ENCODE measurements at places on chromosomes 11 and 22.

DNA sequence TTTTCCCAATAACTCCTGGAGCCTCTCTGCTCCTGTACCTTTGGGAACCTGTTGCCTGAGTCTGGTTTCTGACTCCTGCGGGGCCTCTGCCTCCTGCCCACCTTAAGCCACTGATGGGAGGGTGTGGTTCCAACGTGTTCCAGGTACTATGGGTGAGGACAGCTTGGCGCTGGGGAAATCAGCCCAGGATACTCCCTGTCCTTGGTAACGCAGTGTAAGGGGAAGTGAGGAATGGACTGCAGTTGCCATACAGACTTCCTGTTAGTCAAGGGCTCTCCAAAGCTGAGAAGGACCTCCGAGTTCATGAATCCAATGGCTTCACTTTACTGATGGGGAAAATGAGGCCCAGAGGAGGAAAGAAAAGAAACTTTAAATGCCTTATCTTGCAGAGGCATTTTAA is 1.2 kb upstream of the MARK2 start:
- no peak for DNase-seq

- no peak for DNase-seq
These were observed 459.3 kb downstream of the BRD1 start for GRCh38 chr22:49368221-49368975.

DNA sequence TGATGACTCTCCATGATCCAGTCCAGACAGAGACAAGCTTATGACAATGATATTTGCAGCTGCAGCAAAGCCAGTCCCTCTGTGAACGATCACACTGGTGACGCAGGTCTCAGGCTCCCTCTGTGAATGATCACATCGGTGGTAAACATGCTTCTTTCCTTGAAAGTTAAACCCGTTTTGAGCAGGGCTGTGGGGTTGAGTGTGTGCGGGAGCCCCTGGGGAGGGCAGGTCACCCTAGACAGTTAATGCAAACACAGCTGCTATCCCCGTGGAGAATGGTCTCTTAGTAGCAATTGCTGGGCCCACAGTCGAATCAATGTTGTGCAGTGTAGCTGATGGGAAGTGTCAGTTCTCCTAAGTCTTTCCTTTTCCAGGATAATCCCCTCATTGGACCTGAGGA is 71.0 kb upstream of the KIRREL3 start:
- DNase-seq, result no peak

DNA sequence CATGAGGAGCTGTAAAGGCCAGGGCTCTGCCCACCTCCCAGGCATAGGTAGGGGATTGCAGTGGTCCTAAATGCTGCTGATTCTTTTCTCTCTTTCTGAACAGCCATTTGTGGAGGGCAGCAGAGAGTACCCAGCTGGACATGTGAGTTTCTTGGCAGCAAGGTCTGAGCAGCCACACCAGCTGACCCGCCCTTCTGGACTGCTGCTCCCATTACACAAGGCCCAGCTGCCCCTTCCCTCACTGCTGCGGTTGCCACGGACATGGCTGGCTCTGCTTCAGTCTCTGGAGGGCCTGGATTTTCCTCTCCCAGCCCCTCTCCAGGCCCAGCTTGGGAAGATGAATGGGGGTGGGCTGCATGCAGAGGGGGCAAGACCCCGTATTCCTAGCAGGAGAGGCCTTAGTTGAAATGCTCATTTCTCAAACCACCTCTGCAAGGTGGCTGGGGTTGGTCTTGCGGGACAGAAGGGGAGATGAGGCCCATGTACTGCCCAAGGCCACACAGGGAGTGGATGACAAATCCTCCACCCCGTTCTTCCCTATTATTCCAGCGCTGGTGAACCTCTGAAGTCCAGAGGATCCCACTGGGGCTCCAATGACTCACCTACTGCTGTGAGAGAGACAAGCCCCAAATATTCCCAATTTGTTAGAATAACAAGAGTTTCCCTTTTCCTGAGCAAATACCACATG is 4.6 kb downstream of the LGALS12 start:
- DNase-seq, result no peak

DNA sequence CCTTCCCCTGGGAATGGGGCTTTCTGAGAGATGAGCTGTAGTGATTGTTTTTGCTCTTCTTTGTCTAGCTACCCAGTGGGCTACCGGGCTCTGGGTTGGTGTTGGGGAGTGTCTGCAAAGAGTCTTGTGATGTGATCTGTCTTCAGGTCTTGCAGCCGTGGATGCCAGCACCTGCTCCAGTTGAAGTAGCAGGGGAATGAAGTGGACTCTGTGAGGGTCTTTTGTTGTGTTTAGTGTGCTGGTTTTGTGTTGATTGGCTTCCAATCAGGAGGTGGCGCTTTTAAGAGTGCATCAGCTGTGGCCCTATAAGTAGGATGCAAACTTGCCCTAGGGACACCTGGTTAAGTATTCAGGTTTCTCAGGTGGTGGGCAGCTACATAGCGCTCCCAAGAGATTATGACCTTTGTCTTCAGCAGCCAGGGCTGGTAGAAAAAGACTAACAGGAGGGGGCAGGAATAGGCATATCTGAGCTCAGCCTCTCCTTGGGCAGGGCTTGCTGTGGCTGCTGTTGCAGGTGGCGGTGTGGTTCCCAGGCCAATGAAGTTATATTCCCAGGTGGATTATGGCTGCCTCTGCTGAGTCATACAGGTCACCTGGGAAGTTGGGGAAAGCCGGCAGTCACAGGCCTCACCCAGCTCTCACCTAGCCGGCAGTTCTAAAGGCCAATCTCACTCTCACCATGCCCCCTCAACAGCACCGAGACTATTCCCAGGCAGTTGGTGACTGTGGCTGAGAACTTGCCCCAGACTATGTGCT is 315.7 kb upstream of the C11orf87 start:
- no peak for DNase-seq

- DNase-seq, result no peak
These were observed 78.4 kb downstream of the C11orf91 start for GRCh38 chr11:33622186-33622585.

DNA sequence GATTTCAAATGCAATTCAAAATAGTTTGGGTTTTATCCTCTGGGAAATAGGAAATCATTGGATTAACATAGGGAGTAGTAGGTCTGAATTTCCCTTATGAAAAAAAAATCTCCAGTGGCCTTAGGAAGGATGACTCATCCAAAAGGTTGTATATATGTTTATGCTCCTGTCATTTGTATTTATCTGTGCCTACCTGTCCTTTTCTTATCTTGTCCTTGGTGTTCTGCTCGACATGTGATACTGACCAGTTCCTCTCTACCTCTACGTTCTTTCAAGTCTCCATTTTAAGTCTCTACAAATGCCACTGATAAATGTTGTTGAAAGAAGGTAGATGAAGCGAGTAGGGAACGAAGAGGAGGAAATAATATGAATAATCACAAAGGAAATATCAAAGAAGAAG is 3.0 kb upstream of the SOX6 start:
- no peak for DNase-seq

GRCh38 chr11:108289699-108290098 is 66.8 kb downstream of the ATM start:
- DNase-seq, result no peak

- DNase-seq, result no peak
These were observed 110.3 kb downstream of the LRRC32 start for GRCh38 chr11:76560219-76560618.

GRCh38 chr22:48749555-48750227 is 1078.0 kb downstream of the BRD1 start:
- DNase-seq, result no peak

GRCh38 chr11:107591378-107592230 is 657 bp downstream of the ELMOD1 start:
- no peak for DNase-seq

GRCh38 chr11:113985906-113986305 is 11.0 kb downstream of the HTR3A start:
- DNase-seq, result no peak

- DNase-seq, result no peak
These were observed 16.7 kb upstream of the UCP3 start for GRCh38 chr11:74025467-74026166.

DNA sequence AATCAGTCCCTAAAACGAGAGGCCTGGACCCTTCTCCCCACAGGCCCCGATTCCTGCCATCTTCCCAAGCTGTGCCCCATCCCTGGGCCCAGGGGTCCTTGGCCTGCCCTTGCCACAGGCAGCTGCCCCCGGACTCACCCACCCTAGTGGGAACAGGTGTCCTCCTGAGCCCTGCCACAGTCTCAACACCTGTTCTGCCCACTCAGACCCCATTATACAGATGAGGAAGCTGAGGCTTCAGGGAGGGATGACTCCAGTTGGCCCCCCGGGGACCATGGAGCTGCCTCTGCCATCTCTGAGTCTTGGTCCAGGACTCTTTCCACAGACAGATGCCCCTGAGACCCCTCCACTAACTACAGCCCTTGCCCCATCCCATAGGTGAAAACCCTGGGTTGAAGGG is 15.9 kb downstream of the MYBPC3 start:
- DNase-seq, result no peak

DNA sequence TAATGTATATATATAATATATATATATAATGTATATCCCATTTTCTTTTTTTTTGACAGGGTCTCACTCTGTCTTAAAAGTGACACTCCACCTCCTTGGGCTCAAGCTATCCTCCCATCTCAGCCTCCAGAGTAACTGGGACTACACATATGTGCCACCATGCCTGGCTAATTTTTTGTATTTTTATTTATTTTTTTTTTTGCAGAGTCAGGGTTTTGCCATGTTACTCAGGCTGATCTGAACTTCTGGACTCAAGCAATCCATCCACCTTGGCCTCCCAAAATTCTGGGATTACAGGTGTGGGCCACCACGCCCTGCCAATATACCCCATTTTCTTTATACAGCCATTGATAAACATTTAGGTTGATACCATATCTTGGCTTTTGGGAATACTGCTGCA is 33.9 kb upstream of the SLC22A24 start:
- no peak for DNase-seq

GRCh38 chr11:125662689-125663088 is 18.0 kb downstream of the ACRV1 start:
- no peak for DNase-seq

- DNase-seq, result no peak
These were observed 786 bp downstream of the RASL10A start for GRCh38 chr22:29314537-29315285.

DNA sequence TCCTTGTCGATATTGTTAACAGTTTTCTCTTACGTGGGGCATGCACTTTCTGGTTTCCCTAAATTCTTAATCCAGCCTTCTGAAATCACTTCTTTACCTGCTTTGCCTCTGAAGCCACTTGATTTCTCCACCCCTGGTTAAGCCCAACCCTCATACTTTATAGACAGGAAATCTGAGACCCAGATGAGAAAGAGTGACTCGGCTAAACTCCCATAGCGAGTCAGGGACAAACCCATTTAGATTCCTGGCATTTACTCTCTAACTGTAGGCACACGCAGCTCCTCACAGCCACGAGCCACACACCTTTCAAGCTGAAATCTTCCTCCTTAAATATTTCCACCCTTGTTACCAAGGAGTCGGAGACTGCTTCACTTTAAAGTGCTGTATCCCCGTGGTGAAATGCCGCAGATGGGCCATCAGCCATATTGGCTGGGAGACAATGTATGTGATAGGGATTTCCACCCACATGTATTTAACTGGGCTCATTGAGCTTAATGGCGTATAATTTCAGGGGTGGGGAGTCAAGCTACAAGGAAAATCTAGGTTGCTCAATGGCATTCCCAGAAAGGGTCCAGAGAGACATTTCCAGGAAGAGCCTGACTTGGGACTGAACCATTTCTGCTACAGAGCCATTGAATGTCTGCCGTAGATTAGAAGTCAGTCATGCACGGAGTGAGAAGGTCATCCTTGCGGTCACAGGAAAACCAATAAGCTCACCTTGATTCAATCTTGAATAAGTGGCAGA is 49.9 kb upstream of the GRK3 start:
- no peak for DNase-seq

GRCh38 chr11:118074785-118075184 is 2.1 kb upstream of the TMPRSS4 start:
- DNase-seq, result no peak

- DNase-seq, result no peak
These were observed 3.6 kb downstream of the NEAT1 start for GRCh38 chr11:65425971-65426838.

DNA sequence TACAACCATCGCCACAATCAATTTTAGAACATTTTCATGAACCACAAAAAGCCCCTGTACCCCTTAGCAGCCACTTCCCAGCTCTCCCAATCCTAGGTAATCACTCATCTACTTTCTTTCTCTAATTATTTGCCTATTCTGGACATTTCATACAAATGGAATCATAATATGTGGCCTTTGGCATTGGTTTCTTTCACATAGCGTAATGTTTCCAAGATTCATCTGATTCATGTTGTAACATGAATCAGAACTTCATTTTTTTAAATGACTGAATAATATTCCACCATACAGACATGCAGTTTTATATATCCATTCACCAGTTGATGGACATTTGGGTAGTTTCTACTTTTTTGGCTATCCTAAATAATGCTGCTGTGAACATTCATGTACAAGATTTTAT is 56.2 kb upstream of the RCN1 start:
- no peak for DNase-seq

DNA sequence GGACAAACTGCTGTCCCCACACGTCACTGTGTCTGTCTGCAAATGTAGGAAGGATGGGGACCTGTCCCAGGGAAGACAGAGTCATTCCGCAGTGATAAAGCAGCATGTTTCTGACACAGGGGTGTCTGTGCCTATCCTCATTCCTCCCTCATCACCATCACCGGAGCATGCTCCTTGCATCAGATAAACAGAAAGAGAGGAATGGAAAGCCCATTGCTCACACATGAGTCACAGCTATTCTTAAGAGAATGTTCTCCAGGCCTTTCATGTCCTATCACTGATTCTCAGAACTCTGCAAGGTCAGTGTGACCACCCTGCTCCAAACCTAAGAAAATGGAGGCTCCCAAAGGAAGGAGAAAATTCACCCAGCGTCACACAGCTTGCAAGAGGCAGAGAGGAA is 38.9 kb downstream of the ZNF195 start:
- DNase-seq, result no peak

- no peak for DNase-seq
These were observed 63.5 kb upstream of the ZC3H12C start for GRCh38 chr11:110029714-110030113.

DNA sequence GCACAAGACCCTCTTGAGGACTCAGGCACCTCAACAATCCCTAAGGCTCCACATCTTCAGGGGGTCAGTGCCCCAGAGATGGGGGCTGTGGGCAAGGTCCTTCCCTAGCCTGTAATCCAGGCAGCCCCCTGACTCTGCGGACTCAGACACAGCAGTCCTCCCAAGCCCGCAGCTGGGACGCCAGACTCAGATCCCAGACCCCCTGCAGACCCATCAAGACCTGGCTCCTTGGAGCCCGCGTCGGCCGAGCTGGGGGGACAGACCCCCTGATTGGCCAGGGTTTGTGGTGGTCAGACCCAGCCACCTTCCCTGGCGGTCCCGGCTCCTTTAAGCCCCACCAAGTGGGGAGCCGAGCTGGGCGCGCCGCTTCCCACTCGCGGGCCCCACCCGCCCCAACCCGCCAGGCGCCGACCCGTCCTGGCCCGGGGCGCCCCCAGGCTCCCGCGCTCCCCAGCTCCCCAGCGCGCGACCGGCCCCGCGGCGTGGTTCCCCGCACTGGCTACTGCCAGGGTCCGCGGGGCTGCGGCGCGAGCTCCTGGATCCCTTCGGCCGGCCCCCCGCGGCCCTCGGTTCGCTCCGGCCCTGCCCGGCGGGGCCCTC is 458 bp downstream of the OSBPL5 start:
- no peak for DNase-seq
